ENCODE measurements at places on chromosomes 4 and X.

DNA sequence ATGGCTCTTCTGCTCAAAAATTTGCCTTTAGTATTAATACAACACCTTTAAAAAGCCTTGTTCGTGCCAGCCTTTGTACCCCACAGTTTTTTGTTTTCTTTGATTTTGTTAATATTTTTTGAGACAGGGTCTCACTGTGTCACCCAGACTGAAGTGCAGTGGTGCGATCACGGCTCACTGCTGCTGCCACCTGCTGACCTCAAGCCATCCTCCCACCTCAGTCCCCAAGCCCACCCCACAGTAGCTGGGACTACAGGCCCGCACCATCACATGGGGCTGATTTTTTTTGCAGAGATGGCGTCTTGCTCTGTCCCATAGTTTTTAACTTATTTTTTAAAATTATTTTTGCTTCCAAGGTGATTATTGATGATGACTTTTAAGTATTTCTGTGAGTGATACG is 134.0 kb downstream of the HTR2C start:
- DNase-seq, result no peak

GRCh38 chr4:54586320-54586955 is 71.3 kb upstream of the KIT start:
- DNase-seq, result peak; percentile 9

DNA sequence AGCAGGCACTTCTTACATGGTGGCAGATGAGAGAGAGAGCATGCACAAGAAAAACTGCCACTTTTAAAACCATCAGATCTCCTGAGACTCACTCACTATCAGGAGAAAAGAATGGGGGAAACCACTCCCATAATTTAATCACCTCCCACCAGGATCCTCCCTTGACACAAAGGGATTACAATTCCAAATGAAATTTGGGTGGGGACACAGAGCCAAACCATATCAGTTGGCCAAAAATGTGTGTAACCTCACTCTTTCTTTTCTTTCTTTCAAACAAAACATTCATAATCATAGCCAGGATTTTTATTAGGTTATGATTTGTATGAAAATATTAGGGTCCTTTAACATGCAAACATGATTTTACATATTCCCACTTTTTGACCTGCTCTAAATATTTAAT is 222.1 kb downstream of the PCDH18 start:
- peak; percentile 82 for DNase-seq

GRCh38 chrX:39869846-39870601 is 227.7 kb downstream of the BCOR start:
- DNase-seq, result peak; percentile 42

GRCh38 chr4:40875507-40876150 is 125.9 kb downstream of the NSUN7 start:
- DNase-seq, result no peak

GRCh38 chrX:113929004-113929403 is 654.9 kb upstream of the HTR2C start:
- DNase-seq, result no peak

GRCh38 chr4:62526671-62527070 is 1326.5 kb downstream of the ADGRL3 start:
- no peak for DNase-seq

DNA sequence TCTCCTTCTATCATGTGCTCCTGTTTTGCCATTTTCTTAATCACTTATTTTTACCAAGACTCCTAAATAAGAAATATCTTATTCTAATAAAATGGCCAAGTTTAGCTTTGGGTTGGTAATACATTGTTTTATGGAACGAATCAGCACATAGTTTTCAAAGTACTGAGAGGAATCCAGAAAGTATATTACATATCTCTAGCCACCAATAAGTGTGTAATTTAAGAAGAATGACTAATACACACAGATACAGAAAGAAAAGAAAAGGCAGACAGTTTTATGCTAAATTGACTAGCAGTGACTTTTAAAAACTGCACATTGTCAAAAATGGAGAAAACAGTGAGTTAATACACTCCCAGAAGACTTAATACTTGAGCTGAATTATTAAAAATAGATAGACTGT is 167.0 kb upstream of the IL15 start:
- DNase-seq, result peak; percentile 12

- DNase-seq, result no peak
Measured at GRCh38 chr4:98625920-98626319, 32.5 kb downstream of the TSPAN5 start.

DNA sequence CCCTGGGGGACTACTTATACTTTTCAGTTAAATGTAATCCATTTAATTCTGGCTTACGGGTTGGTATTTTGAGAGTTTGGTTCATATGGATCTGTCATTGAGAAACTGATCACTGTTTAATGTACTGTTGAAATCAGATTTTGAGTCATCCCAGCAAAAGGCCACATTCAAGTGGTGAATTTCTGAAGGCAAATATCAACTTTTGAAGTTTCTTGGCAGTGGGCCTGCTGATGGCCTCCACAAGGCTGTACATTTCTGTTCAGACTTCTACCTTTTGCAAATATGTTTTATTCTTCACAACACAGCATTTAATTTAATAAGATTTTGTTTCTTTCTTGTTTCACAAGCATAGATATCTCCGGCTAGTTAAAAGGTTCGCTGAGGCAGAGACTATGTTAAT is 138.7 kb downstream of the PDGFC start:
- DNase-seq, result no peak

GRCh38 chr4:70298051-70298450 is 36.7 kb upstream of the CABS1 start:
- no peak for DNase-seq

DNA sequence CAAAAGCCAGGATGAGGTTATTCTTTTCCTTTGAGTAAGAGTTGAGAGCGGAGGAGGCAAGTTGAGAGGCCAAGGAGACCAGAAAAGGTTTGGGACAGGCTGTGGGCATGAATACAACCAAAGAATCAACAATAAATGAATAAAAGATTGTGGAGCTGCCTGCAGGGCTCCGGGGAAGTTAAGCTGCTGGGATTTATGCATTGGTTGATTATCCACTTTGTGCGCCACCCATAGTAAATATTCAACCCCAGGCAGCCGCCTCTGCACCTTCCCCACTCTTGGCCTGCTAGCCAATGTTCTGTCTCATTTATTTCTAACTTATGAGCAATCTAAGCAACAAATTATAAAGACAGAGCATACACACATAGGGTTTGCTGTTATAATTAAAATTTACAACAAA is 28.2 kb upstream of the IGSF1 start:
- DNase-seq, result no peak

DNA sequence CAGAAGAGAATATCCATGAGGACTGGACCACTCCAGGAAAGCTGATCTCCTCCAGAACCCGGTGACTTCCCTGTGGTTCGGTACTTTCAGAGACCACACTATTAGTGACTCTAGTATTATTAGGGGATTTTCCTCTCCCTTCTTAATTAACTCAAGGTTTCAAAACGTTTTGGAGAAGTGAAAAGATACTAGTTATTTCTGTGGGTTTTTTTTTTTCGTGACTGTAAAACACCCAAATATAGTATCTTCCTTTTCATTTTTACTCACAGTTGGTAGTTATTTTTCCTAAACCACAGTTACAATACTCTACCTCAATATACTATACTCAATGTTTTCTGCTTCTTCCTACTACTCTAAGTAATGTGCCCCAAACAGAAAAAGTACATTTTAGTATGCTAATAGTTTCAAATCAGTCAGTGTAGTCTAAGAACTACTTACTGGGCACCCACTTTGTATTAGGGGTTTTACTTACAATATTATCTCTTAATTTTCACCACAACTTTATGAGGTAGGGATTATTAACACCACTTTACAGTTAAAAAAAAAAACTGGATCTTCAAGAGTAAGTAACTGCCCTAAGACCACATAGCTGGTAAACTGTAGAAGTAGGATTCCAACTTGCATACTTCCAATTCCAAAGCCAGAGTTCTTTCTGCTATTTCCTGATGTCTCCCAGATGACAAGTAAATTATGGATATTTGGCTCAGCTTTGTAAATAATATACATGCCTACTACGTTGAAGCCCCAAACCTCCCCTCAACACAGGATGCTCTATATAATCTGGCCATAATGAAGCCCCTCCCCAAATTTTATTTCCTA is 45.0 kb downstream of the SLC9A7 start:
- DNase-seq, result no peak

- DNase-seq, result no peak
Measured at GRCh38 chr4:18077808-18078207, 56.3 kb upstream of the LCORL start.

DNA sequence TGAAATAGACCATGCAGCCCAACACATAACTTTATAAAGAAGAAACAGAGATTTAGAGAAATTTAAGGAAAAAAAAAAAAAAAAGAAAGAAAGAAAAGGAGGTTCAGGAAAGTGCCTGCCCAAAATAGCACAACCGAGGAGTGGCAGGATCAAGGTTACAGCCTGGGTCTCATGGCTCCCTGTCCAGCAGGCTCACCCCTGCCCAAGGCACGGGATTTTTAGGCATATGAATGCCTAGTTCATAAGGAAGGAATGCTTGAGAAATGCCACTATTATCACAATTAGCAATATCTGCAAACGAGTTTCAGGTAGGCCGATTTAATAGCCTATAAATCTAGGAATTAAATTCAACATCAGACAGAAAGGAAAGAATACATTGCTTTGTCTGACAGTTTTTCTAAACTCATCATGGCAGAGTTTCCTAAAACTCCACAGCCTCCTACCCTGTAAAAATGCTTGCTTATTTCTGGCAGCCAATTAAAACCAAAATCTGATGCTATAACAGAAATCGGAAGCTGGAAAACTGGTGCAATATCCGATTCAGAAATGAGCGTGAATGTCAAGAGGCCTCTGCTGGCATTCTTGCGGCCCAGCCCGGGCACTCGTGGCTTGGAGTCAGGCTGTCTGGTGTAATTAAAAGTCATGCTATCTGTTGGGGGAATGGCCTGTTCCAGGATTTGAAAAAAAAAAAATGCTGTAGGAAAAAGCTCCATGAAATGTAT is 63.5 kb downstream of the GEMIN8 start:
- peak; percentile 26 for DNase-seq

GRCh38 chrX:133881007-133881406 is 104.4 kb downstream of the GPC3 start:
- peak; percentile 1 for DNase-seq

GRCh38 chrX:150375243-150375770 is 12.2 kb downstream of the MAMLD1 start:
- DNase-seq, result no peak

DNA sequence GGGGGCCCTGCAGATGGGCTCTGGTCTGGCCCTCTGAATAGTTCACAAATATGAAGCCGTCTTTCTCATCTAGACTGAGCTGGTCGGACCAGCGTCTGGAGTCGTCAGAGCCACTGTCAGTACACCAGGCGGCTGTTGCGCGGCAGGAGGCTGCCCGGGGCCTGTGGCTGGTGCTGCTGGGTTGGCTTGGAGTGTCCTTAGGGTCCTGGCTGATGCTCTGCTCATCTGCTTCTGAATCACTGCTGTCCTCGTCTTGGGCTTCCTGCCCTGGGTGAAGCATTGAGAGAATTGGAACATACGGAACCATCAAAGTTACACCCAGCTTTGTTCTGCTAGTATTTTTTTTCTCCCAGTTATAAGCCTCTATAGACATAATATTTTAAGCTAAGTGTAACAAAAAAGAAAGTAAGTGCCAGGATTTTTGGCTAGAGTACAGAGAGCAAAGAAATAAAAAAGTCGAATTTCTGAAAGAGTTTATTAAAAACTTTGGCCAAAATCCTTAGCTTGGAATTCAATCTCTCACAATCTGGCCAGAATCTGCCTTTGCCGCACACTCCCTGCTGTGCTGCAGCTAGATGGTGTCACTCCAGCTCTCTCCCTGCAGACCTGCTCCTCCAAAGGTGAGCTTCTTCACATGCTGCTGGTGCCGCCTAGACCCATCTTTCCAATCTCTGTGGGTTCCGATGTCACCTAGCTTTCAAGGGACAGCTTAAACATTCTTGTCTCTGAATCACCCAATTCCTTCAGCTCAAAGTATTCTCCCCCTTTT is 96.2 kb downstream of the CDS1 start:
- no peak for DNase-seq

DNA sequence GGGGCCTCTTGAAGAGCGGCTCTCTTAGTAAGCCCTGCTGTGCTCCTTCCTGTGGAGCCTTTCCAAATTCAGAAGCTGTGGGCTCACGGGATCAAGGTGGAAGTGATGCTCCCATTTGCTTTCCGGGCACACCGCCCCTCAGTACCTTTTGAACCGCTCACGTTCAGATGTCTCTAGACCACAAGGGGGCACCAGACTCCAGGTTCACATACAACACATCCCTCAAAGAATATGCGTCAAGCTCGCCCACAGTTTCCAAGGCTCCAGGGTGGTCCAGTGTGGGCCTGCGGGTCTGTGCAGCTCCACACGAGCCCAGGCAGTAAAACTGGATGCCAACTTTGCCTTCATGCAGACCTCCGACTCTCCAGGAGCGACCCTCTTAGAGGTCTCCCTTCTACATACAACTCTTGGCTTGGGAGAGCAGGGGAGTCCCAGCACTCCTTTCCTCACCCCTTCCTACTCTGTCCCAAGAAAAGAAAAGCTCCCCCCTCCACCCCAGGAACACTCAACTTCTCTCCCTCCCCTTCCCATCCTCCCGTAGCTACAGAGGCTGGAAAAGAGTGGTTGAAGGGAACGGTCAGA is 11.0 kb downstream of the SUPT20HL1 start:
- peak; percentile 12 for DNase-seq

DNA sequence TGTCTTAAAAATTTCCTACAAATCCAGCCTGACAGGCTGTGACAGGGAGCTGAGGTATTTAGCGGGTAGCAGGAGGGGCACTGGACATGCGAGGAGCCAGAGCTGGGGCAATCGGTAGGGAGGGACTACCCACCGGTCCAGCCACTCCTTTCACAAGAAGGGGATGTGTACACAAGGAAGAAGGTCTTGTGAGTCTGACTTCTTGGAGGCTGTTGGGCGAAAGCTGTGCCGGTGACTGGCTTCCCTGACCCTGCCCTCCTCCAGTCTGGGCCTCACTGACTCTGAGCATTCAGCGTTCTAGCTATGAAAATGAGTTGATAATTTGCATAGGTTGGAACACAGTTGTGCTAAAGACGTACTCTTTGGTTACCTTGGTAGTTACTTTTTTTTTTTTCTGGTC is 12.7 kb upstream of the CXCL8 start:
- DNase-seq, result no peak

DNA sequence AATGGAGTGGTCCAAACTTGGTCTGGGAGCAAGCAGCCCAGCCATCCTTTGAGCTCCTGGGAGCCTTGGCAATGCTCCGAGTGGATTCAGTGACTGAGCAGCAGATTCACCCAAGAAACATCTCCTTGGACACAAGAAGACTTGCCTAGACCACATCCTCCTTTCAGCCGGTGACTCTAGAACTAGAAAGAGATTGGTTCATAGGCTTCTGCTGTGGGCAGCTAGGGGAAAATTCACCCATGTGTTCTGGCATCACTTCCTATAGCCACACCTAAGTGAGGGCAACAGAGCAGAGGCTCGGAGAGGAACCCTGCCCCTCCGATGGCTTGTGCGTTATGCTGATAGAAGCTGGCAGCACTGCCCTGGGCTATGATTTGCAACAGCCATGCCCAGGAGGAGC is 16.0 kb downstream of the ZNF275 start:
- no peak for DNase-seq

All from LHCN-M2 (cell line).